ENCODE measurements at places on chromosomes 16 and 17.

- DNase-seq: peak; percentile 14
Observed at GRCh38 chr16:82955741-82956348, 329.1 kb downstream of the CDH13 start.

DNA sequence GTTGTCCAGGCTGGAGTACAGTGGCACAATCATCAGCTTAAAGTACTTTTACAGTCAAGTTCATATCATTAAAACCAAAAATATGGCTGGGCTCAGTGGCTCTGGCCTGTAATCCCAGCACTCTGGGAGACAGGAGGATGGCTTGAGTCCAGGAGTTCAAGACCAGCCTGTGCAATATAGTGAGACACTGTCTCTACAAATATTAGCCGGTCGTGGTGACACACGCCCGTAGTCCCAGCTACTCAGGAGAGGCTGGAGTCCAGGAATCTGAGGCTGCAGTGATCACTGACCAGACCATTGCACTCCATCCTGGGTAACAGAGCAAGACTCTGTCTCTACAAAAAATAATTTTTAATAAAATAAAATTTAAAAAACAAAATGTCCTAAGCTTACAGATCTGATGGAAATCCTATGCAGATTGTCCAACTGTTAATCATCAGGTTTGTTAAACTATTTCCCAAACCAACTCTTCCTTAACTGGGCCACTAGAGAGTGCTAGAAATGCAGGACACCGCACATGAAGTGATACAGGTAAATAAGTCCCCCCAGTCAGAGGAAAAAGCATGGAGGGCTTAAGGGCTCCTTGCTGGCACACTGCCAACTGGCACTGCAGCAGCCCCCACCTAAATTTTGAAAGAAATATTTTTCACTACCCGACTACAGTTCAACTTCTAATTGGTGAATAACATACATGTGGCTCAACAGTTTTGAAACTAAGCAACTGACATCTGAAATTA lies 2.8 kb downstream of the USP22 start:
- peak; percentile 45 for DNase-seq

DNA sequence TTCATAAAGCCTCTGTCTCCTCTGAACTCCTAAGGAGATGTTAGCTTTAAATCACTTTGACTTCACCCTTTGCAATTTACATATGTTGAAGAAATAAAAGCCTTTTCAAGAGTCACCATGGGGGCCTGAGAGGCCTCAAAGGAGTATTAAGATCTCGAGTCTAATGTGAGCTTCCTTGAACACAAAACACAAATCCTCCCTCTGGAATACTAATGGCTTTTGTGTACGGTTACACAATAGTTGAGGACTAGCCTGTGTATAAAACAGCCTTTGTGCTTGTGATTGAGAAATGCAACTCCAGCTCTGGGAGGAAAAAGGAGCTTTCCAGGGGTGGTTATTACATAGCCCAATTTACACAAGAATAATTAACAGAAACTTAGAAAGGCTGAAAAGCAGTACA lies 1140.2 kb downstream of the CDH11 start:
- DNase-seq: no peak

DNA sequence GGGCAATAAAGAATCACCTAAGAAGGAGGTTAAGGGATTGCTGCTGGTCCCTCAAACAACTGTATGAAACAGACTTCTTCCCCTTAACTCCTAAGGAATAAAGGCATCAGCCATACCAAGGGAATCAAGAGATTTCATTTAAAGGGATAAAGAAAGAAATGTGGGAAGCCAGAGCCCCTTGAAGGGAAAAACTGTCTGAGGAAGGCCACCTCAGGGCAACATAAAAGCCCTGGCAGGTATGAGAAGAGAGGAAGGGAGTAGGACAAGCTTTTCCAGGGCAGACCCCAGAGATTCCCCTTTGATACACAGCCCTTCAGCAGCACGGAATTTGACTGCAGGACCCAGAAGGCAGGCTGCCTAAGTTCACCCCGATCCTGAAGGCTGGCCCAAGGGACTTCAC lies 43.5 kb downstream of the COG7 start:
- no peak for DNase-seq

DNA sequence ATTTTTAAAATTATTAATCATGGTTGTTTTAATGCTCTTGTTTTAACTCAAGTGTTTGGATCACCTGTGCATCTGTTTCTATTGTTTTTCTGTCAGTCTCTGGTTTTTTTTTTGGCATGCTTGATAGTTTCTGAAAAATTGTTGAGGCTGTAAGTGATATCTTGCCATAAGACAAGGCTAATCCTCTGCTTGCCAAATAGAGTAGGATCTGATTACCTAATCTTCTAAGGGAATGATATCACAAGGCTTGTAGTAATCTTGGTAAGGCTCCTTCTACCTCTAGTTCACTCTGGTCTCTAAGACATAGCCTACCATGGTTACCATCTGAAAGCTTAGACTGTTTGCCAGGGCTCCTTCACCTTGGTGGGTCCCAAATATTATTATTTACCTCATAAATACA lies 81.0 kb downstream of the ATF7IP2 start:
- DNase-seq: no peak

GRCh38 chr17:62739645-62740388 lies 68.3 kb downstream of the MARCHF10 start:
- DNase-seq: no peak

DNA sequence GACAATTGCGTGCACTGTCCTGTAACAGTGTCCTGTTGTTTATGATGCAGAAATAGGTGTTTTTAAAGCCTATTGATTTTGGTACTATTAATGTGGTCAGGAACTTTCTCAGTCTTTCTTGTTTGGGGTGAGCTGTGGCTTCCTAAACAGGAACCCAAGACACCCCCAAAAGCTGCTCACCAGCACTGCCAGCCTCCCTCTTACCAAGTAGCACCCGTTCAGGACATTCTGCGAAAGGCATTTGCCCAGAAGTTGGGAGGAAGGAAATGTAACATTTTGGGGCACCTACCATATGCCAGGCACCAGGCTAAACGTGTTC lies 21.6 kb upstream of the STH start:
- DNase-seq: no peak

DNA sequence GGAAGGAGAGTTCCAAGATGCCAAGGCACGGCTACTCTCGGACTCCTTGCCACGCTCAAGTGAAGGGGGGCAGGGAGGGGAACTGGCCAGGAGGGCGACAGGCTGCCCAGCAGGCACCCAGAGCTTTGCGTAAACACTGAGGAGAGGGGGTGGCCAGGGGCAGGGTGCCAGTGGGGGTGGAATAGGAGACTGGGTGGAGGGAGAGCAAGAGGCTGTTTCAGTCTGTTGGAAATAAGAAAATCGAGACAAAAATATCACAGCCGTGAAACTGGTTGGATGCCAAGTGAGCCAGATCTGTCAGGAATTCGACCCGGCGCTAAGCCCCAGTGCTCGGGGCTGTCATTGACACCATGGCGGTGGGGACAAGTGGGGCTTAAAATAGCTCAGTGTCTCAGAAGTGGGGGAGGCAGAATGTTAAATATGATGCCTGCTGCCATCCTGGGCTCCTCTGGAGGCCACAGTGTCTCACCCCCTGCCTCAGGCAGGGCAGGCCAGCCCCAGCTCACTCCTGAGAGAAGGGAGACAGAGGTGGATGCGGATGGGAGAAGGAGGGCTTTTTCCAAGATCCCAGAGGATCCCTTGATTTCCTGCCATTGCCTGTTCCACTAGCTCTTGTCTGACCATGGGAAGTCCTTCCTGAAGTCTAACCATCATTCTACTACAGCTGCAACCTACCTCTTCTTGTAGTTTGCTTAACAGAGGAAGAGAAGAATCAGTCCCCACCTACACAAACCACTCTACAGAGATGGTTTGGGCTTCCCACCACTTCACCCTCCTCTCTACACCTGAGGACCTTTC lies 9.5 kb downstream of the PNMT start:
- no peak for DNase-seq

GRCh38 chr16:54194334-54194743 lies 92.2 kb downstream of the IRX3 start:
- DNase-seq: no peak

GRCh38 chr16:3952737-3953131 lies 72.2 kb upstream of the CREBBP start:
- DNase-seq: no peak

- DNase-seq: no peak
Observed at GRCh38 chr16:4435337-4436067, 9.8 kb downstream of the DNAJA3 start.

- peak; percentile 33 for DNase-seq
Observed at GRCh38 chr16:53220585-53220984, 165.8 kb downstream of the CHD9 start.

DNA sequence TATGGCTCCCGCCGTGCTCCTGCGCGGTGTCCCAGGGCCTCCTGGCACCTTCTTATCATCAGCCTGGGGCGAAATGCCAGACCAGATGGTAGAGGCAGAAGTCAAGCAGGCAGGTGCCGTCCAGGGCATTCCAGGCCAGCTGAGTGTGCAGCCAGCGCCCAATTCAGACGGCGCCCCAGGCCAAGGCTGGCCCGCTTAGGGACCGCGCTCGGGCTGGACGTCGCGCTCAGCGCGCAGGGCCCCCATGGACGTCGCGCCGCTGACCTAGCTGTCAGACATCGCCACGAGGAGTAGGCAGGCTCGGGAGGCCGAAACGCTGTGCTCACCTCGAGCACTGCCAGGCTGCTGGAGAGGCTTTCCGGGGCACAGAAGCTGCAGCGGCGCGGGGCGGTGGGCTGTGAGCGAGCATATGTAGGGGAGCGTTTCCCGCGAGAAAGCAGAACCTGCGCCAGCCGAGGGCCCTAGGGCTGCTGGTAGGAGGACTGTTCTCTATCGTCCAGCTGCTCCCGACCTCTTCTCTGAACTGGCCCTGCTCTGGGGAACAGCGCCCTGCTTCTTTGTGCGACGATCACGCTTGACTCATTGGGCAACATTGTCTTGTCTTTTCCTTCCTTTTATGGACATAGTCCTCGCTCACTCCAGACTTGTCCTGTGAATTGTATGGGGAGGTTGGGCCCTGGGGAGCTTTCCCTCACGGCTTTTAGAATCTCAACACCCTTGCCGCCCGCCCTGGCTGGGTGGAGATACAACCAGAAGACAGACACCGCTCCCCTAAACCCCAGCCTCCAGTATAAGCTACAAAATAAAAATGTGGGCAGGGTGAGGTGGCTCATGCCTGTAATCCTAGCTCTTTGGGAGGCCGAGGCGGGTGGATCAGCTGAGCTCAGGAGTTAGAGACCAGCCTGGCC lies 8.4 kb upstream of the CA4 start:
- DNase-seq: no peak

DNA sequence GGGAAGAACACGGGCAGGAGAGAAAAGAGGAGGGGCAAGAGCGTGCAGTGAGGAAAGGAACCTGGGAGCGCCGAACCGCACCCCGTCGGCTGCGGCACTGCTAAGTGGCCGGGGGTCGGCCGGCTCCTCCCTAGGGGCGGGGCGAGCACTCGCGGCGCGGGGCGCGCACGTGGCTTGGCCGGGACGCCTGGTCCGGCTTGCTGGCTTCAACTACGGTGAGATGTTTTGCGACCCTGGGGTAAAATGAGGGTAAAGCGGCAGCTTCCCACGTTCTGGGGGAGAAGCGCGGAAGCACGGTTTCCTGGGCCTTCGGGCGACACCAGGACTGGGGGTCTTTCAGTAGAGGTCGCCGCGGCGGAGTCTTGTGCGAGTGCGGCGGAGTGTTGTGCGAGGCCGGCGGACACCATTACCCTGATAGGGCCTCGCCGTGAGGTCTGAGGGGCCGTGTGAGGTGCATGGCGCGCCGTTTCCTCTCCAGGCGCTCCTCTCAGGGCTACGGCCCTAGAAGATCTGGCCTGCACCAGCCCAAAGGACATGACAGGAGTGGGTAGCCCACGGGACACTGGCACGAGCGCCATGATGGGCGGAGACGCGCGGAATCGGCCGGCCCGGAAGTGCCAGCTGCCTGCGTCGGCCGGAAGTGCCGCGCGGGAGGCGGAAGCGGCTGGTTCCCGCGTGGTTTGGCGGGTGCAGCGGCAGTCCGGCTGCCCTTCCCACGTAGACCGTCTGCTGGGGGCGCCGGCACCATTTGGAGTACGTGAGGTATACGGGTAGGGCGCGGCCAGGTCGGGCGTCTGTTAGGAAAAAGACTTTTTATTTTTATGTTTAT lies at the start of the genes MYO19 and PIGW:
TSS of gene MYO19 (minus strand) at position 29 of the 829 bp plus-strand sequence. CDS start 2,330 bp downstream, outside the sequence.
TSS of gene PIGW (plus strand) at position 148 of the 829 bp plus-strand sequence. CDS start 2,115 bp downstream, outside the sequence.
- DNase-seq: peak; percentile 81

DNA sequence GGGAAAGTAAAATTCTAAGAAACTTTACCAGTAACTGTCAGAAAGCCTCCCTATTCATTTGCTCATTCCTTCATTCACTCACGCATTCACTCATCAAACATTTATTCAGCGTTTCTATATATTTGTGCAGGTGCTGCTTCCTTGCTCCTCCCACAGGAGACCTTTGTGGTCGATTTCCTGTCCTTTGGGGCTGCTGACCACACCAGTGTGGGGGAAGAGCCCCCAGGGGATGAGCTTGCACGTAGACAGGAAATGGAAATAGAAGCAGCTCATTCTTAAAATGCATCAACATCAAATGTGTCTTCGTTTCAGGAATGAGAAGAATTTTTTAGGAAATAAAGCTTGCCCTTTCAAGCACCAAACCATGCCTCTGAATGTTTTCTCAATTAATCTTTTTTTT lies 9.6 kb downstream of the PIK3R6 start:
- DNase-seq: peak; percentile 64

DNA sequence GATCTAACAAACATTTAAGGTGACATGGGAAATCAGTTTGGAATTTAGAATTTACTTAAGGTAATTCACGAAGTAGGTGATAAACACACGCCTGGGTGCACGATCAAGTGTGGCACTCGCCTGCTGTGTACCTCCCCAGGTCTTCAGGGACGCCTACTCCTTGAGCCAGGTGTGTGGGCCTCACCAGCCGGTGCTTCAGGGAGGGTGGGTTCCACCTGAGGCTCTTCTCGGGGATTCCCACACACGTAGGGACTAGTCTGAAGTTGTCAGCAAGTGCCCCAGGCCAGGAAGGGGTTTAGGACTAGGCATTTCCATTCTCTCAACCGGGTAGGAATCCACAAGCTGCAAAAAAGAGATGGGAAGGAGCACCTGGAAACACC lies 9.8 kb upstream of the NAT9 start:
- DNase-seq: no peak

DNA sequence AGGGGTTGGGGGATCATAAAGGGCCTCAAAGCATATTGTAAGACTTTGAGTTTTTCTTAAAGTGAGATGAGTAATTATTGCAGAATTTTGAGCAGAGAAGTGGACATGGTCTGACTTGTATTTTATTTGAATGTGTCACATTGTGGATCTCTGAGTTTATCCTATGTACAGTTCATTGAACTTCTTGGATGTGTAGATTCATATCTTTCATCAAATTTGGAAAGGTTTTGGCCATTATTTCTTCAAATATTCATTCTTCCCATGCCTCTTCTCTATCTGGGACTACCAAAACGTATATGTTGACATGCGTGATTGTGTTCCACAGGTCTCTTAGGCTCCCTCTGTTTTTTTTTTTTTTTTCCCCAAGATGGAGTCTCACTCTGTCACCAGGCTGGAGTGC lies 14.3 kb upstream of the DLX3 start:
- no peak for DNase-seq

- DNase-seq: no peak
Observed at GRCh38 chr16:86533767-86534351, 21.2 kb downstream of the MTHFSD start.

Measured in astrocyte (in vitro differentiated cells and primary cell).